Left lung (tissue), 14 donors: ENCODE measurements at places on chromosomes 12 and 14.

- no peak for DNase-seq
Observed at GRCh38 chr14:79342942-79343341, 868.4 kb downstream of the DIO2 start.

DNA sequence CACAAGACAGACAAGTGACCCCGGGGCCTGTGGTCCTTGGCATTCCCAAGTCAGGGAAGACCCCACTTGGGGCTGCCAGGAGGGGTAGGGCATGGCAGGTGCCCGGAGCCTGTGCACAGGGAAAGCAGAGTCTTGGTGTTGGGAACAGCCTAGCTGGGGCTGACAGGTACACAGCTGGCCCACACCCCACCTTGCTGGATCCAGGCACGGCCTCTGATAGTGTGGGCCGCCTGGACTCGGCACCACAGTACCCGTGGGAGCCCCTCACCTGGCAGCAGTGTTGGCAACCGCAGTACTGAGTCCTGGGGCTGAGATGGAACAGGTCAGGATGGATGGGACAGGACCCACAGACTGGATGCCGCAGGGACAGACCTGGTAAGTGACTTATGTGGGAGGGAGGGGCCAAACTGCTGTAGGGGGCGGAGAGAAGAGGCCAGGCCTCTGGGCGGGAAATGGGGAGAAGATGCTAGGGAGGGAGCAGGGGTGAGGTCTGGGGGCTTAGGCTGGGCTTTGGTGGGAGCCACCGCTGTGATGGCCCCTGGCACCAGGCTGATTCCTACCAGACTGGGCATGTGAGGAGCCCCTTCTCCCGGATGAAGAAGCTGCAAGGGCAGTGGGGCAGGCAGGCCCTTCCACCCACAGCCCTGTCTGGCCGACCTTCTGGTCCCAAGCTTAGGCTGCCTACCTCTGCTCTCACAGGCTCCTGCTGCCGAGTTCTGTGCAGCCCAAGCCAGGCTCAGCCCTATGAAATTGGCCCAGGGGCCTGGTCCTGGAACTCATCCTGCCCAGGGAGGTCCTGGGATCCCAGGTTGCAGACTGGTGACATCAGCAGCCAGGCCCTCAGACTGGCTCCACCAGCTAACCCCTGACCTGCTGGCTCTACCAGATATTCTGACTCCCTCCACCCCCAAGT is at the start of gene TGM1:
TGM1 (minus strand) TSS at position 357 of the 913 bp plus-strand sequence. CDS start 825 bp downstream, outside the sequence.
- no peak for DNase-seq

DNA sequence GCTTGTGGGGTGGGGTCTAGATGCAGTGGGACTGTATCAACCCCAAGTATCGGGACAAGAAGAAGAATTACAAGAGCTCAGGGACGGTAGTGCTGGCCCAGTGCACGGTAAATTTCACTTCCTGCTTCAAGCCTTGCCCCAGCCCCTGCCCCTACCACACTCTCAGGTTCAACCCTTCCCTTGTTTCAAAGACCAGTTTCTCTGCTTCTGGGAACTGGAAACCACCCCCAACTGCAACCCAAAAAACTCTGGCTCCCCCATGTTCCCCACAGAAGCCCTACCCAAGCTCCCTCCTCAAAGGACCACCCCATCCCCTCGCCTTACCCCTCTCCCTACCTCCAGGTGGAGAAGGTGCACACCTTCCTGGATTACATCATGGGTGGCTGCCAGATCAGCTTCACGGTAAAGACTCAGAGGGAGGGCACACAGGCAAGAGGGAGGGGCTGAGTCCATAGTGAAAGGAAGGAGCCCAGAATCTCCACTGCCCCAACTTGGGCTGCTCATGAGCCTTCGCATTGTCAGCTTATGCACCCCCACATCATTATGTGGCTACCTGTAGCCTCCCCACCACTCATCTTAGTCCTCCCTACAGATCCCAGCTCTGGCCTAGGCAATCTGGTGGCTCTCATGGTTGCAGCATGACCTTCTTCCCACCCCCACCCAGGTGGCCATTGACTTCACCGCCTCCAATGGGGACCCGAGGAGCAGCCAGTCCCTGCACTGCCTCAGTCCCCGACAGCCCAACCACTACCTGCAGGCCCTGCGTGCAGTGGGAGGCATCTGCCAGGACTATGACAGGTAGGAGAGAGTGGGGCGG is 4.3 kb downstream of the CPNE6 start:
- no peak for DNase-seq

GRCh38 chr14:30204431-30204980 is 276.9 kb upstream of the PRKD1 start:
- no peak for DNase-seq

GRCh38 chr14:68819260-68819691 is 26.4 kb upstream of the ZFP36L1 start:
- peak; percentile 76 for DNase-seq

- DNase-seq: no peak
Observed at GRCh38 chr12:121873216-121873569, 14.5 kb upstream of the HPD start.

GRCh38 chr12:95443459-95443858 is 30.5 kb upstream of the METAP2 start:
- DNase-seq: no peak

GRCh38 chr12:107564946-107565345 is 120.7 kb upstream of the PWP1 start:
- no peak for DNase-seq

GRCh38 chr12:46131732-46132469 is 136.9 kb downstream of the SLC38A1 start:
- DNase-seq: no peak

- DNase-seq: no peak
Observed at GRCh38 chr12:25264862-25265261, 14.1 kb upstream of the KRAS start.

DNA sequence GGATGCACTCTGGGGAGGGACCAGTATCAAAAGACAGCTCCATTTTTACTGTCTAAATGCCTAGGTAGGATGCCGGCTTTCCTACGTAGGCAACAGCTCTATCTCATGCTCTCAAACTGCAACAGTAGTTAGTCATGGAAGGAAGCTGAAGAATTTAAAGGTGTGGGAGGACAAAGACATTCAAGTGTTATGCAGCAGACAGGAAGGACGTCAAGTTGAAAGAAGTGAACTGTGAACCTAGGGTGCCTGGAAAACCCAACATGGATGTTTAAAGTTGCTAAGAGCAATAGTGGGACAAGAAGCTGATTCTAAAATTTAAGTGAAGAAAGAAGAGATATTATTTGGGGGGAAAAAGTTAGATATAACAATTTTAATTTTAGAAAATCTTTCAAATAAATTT is 5.9 kb downstream of the SEC23A start:
- no peak for DNase-seq

DNA sequence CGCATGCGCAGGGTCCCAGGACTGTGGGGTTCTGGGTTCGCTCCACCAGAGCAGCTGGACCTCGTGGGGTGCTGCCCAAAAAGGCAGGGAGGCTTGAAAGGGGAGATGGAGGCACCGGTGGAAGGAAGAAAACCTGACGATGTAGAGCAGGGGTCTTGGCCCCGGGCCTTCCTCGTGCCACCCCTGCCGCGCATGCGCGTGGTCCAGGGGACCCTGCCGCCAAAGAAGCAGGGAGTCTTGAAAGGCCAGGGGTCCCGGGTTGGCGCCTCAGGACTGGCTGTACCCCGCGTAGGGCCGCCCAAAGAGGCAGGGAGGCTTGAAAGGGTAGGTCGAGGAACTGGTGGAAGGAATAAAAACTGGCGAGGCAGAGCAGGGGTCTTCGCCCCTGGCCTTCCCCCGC is 321.0 kb downstream of the ALG10 start:
- DNase-seq: no peak

DNA sequence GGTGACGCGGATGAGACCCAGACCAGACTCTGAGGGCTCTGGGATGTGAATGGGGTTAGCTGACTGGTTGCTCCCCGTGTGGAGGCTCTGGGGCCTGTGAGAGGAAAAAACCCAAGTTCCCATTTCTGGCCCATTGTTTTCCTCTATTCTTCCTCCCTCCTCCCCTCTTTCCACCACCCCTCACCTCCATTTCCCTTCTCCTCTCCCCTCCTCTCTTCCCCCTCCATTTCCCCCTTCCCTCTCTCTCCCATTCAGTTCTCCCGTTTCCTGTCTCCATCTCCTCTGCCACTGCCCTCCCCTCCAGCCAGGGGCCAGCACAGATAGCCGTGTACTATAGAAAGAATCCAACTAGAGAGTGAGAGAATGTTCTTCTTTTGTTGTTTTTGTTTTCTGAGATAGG is 12.6 kb upstream of the PRPH start:
- no peak for DNase-seq

GRCh38 chr14:54686219-54686870 is 119.4 kb downstream of the SAMD4A start:
- no peak for DNase-seq

GRCh38 chr12:92416385-92416812 is 270.8 kb upstream of the BTG1 start:
- no peak for DNase-seq

- DNase-seq: no peak
Observed at GRCh38 chr14:22462923-22463322, 126.1 kb downstream of the DAD1 start.

- no peak for DNase-seq
Observed at GRCh38 chr12:15540005-15540404, 217.7 kb downstream of the PTPRO start.

DNA sequence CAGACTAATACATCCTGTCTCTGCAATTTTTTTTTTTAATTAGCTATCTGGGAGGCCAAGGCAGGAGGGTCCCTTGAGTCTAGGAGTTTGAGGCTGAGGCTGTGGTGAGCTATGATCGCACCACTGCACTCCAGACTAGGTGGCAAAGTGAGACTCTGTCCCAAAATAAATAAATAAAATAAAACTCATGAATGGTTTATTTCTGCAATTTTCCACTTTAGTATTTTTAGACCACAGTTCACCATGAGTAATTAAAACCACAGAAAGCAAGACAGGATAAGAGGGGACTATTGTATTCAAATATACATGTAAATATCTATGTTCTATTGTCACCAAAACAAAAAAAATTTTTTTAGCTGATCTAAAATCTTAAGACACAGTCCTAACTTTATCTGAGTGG is 17.8 kb downstream of the TAOK3 start:
- no peak for DNase-seq

DNA sequence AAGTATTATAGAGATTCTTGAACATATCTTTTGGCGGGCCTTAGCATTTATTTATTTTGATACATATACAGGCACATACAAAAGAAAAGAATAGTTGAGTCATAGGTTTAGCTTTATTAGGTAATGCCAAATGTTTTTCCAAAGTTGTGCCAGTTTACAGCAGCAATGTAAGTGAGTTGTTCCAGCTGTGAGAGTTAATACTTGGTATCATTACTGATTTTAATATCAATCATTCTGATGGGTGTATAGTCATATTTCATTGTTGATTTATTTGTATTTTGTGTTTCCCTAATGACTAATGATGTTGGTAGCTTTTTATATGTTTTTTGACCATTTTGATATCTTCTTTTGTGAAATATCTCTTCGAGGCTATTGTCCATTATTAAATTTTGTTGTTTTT is 122.4 kb downstream of the MIPOL1 start:
- DNase-seq: no peak

DNA sequence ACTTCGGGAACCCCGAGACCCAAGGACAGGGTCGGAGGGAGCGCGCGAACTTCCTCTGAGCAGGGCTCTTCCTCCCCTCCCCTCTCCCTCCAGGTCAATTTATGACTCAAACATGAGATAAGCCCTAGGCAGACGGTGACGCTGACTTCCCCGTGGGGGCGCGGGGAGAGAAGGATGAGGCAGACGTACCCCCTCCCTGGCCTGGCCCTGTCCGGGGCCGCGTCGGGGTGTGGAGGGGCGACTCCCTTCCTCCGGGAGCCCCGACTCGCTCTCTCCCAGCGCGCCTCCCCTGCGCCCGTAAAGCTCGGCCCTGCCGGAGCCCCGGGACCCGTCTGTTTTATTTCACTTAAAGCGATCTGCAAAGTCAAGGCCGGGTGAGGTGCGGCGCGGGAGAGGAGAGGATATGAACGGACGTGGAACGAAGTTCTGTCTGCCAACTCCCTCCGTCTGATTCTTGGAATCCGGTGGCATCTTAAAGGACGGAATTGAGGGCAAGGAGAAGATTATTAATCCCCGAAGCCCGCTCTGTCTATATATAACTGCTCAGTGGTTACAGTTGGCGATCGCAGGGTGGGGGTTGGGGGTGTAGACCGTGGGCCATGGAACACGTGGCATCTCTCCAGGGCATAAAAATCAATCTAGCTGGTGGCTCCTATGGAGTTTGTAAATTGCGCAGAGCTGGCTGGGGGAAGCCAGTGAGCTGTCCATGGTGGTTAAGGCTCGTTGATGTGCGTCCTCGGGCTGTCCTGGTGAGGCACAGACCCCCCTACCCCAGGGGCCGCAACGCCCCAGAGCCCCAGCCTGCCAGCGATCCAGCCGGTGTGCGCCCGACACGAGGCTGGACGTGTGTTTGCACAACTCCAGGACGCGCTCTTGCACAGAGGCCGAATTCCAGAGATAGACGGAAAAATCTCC is 2.9 kb upstream of the PTHLH start:
- peak; percentile 77 for DNase-seq

GRCh38 chr12:121190523-121191031 is 19.4 kb upstream of the P2RX4 start:
- DNase-seq: no peak

DNA sequence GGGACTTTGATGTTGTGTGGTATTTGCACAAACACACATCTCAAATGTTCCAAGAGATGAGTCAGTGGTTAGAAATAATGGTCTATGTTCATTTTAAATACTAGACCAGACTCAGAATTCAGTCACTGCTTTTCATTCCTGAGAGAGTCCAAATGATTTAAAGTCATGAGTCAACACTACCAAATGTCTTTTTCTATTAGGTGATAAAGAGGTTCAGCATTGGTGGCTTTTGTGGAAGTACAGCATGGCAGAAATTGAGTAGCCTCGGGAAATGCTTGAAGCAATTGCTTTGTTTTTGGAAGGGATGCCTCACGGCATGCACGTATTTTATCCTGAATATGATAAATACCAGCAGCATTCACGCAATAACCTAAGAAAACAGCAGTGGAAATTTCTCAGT is 115.7 kb downstream of the DIO2 start:
- no peak for DNase-seq

GRCh38 chr12:73547421-73547820 is 990.2 kb upstream of the ATXN7L3B start:
- DNase-seq: no peak
